ENCODE measurements at places on chromosomes 4 and X.

GRCh38 chr4:3471098-3471760, 8.1 kb downstream of the DOK7 start:
- no peak for DNase-seq

DNA sequence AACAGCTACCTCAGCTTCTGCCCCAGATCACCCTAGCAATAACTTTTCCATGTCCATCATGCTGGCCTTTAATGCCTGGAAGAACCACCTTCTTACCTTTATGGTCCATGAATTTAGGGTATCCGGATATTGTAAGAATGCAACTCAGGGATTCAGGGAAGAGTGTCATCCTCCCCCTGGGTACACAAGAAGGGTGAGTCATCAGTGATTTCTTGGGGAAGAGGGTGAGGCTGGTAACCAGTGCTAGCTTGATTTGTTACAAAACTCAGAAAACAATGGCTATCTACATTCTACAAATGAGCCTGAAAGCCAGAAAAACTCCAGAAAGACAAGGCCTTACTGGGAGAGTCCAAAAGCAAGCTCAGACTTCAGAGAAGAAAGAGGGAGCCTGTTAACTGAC, 10.4 kb upstream of the NALF2 start:
- no peak for DNase-seq

DNA sequence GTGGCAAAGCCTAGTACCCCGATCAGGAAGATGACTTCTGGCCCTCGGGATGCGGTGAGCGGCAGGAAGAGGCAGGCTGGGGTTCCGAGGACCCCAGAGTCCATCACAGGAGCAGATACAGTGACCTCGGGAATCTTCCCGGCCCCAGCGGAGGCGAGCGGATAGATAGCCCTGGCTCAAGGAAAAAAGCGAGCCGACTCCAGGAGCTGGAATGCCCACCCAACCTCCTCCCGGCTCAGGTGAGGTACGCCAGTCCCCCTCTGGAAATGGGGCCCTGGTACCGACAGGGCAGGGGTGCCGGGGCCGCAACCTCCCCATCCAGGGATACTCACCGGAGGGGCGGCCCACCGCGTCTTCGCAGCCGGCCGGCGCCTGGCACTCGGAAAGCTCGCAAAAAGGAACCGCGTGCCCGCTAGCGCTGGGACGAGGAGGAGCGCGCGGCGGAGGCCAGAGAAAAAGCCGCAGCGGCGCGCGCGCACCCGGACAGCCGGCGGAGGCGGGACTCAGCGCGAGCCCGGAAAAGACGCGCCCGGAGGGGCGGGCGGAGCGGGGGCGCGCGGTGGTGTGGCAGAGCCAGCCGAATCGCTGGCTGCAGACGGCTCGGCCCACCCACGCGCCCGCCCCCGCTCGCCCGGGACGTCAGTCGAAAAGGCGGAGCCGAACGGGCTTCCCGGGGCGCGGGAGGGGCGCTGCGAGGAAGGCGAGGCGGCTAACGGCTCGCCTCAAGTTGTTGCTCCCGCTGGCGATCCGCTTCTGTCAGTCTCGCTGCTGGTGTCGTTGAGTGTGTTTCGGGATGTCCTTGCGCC, at the start of gene ACSL4:
Gene ACSL4 (minus strand): TSS at position 451 of the 806 bp plus-strand sequence. CDS start 49,894 bp downstream, outside the sequence.
- peak; percentile 31 for DNase-seq

DNA sequence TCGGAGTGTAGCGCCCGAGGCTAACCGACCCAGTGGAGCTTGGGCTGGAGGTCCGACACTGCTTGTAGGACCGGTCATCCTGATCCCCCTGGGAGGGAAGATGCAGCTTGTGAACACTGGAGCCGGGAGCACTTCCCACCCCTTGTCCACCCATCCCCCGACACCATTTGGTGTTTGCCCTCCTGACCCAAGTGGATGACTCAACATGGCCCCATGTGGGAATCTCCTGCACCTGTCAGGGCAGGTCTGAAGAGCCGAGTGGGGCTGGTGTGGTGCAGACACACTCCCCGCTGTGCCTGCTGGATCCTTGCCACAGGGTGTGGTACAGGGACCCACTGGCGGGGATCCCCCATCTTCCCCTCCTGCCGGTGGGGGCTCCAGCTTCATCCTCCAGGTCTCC, 90.0 kb upstream of the AFAP1 start:
- no peak for DNase-seq

DNA sequence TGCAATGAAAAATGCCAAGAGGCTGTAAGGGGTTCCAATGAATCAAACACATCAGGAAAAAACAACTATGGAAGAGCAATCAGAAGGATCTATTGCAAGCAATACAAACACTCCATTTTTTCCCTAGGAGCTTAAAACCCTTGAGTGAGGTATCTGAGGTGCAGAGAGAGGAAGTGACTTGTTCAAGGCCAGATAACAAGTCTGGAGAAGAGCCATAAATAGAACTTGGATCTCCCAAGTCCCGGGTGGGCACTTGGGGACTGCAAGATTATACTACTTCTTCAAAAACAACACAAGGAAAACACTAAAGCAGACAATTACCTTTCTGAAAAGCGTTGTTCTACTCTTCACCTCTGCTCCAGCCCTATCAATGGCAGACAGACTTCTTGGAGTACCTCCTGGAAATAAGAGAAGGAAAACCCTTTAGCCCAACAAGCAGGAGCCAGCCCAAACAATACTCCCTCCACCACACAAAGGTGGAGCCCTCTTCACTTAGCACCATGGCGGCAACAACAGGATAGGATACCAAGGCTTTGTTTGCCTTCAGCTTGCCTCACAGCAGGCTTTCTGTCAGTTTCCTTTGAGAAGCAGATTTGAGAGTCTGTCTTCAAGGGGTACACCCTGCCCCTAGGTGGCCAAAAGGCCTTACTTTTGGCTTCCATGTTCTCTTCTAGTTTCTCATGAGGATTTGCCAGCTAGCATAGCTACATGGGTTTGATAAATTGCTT, 26.0 kb downstream of the AIFM1 start:
- no peak for DNase-seq

GRCh38 chr4:61500883-61501282, 300.8 kb downstream of the ADGRL3 start:
- DNase-seq = no peak

GRCh38 chr4:110085131-110085530, 113.3 kb downstream of the ELOVL6 start:
- DNase-seq = no peak

GRCh38 chr4:62285026-62285425, 1084.9 kb downstream of the ADGRL3 start:
- no peak for DNase-seq

DNA sequence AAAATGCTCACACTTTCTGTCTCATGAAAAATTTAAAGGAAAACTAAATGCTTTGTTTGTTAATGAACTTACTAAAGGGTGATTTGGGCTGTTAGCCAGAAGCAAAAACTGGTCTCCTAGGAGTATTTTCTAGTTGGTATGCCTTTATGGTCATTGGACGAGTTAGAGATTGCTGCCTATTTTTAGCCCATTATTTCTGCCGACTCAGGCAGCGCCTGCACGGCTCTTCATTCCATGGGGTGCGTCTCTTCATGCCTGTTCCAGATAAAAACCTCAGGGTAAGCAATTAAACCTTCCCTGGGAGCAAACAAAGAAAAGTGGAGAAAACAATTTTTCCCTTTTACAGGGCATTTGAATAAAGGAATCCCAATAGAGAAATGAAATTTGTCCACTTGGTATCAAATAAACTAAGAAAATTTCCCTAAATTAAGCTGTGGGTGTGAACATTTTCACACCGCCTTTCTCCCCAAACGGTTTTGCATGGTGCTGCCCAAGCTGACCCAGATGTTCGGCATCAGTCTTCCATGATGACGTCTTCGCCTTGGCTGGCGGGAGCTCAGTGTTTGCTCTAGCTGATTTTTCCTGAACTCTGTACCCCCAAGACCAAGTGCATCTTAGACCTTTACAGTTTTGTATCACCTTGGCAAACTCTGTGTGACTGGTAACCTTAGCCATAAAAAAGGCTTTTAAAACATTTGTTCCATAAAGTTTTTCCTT, 61.7 kb upstream of the ADGRG2 start:
- no peak for DNase-seq

DNA sequence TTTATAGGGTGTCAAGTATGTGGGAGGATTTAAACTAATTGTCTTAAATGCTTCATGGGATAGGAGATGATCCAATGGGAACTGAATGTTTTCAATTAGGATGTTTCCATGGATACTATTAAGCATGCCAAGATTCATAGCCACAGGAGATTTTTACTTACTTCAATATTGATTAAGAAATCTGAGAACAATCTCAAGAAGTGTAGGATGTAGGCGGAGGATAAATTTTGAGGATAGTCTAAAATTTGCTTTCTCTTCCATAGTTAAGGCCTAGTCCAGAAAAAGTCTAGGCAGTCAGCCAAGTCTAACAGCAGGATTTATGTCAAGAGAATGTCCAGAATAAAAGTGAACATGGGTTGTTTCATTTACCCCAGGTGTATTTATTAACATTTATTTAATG, 32.8 kb downstream of the REPS2 start:
- DNase-seq = no peak

GRCh38 chr4:183843248-183843671, 61.8 kb upstream of the STOX2 start:
- DNase-seq = no peak

GRCh38 chr4:124219389-124219788, 493.1 kb downstream of the ANKRD50 start:
- no peak for DNase-seq

- no peak for DNase-seq
Measured at GRCh38 chr4:37879365-37879764, 11.5 kb upstream of the TBC1D1 start.

- DNase-seq = no peak
Measured at GRCh38 chr4:122005064-122005755, 53.4 kb upstream of the TRPC3 start.

DNA sequence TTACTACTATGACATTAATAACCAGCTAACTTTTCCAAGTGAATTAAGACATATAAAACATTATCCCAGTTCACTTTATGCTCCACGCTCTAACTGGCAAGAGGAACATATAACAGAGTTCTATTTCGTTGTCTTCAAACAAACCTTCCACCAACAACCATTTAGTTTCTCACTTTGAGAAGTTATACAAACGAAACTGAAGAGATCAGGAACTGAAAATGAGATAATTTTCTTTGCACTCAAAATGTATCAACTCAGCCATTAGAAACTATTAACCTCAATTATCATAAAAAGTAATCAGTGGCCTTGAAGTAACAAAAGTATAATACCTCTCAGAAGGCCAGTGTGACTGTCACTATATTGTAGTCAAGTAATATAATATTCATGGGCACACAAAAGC, 70.1 kb downstream of the CHM start:
- no peak for DNase-seq

DNA sequence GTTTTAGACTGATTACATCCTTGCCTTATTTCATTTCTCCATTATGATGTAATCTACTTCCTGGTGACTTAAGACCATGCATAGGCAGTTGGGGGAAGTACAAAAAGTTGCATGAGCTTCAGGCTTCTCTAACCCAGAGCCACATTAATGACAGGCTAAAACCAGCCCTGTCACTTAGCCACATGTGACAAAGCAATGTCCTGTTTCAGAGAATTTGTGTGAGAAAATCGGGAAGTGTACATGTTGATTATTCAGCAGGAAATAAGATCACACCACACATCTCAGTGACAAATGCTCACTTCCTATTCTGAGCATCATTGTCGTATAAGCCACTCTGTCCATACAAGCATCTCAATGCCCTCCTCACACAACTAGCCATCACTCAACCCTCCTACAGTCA, 98.5 kb upstream of the MAGEB16 start:
- no peak for DNase-seq

DNA sequence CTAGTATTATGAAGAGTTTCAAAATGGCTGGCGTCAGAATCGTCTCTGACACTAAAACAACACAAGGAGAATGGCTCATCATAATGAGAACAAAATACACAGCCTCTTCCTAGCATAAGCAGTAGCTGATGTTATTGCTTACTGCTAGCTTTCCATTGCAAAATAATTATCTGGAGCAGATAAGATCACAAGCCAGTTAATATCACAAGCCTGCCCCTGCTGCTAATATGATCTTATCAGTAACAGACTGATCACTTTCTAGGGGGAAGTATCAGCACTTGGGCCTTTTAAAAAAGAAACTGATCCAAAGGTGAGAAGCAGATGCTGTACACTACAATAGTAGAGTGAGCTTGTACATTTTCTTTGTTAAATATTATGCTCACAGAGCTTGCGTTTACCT, 554.8 kb upstream of the PABPC4L start:
- DNase-seq = no peak

DNA sequence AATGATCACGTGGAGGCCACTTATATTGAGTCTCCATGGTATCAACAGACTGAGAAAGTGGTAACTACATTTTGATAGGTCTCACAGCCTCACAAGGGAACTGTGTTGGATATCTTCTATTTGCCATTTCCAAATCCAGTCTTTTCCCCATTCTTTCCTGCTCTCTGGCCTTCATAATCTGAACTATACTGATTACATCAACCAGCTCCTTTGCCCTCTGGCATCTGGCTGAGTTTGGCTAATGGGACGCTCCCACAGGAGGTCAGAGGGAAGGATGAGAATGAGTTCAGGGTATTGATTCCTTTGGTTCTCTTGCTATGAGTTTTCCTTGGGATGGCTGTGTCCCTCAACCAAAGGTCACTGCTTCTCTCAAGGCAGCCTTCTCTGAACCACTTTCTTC, 152.6 kb downstream of the RTL9 start:
- DNase-seq = no peak

- no peak for DNase-seq
Measured at GRCh38 chr4:153426207-153426885, 39.8 kb upstream of the TMEM131L start.

- no peak for DNase-seq
Measured at GRCh38 chr4:72743078-72743477, 174.1 kb upstream of the ADAMTS3 start.

- DNase-seq = no peak
Measured at GRCh38 chr4:8380511-8381415, 59.8 kb downstream of the ACOX3 start.

DNA sequence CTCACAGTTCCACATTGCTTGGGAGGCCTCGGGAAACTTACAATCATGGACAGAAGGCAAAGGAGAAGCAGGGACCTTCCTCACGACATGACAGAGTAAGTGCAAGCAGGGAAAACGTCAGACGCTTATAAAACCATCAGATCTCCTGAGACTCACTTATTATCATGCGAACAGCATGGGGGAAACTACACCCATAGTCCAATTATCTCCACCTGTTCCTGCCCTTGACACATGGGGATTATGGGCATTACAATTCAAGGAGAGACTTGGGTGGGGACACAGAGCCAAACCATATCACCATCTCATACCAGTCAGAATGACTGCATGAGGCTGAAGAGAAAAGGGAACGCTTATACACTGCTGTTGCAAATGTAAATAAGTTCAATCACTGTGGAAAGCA, 1066.9 kb upstream of the PCDH7 start:
- DNase-seq = no peak

DNA sequence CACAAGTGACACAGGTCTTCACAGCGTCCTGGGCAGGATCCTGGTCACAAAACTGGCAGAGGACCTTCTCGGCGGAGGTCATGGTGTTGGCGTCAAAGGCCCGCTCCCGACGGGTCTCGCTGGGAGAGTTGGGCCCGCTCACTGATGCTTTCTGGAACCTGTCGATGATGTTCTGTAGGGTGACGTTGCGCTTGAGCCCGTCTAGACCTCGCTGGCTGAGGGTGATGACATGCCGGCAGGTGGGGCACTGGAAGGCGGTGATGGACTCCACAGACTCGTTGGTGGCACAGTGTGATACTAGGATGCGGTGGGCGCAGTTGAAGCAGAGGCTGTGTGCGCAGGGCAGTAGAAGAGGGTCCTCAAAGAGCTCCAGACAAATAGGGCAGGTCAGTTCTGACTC, 53.2 kb downstream of the MID1 start:
- DNase-seq = no peak

- no peak for DNase-seq
Measured at GRCh38 chrX:1162119-1162916, 50.1 kb downstream of the CRLF2 start.

Measured in 8988T (cell line).